RPMI7951 (cell line): ENCODE measurements at places on chromosomes 2 and 18.

DNA sequence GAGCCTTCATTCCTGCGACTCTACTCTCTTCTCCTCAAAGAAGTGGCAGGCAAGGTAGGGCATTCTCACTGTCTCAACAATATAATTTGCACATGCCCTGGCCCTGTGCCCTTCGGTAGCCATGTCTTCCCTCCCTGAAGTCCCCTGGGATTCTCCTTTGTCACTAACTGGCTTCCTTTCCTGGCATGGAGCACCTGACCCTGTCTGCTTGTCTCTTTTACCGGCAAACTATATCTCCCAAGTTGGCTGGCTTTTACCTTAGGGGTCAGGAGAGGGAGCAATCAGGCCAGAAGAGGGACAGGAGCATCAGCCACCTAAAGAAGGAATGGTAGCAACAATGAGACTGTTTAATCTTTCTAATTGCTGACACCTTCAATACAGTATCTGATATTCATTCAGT is 51.9 kb upstream of the RMDN2 start:
- DNase-seq, result no peak

- peak; percentile 34 for DNase-seq
Measured at GRCh38 chr2:47265751-47266231, 110.7 kb upstream of the STPG4 start.

DNA sequence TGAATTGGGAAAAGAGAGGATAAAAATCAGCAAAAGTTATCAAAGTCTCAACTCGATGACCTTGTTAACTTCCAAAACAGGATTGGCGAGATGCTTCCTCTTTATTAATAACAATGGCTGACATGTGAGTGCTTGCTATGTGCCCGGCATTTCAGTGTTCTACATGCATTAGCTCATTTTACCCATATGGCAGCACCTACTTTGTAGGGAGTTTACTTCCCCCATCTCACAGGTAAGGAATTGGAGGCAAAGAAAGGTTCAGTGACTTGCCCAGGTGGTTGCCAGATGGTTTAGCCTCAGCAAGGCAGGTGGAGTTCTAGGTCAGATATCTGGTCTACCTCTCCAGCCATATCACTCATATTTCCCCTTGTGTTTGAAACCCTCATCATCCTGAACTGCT is 12.4 kb downstream of the TFCP2L1 start:
- no peak for DNase-seq

- DNase-seq, result peak; percentile 70
Measured at GRCh38 chr2:54073796-54074195, 41.6 kb upstream of the ACYP2 start.

DNA sequence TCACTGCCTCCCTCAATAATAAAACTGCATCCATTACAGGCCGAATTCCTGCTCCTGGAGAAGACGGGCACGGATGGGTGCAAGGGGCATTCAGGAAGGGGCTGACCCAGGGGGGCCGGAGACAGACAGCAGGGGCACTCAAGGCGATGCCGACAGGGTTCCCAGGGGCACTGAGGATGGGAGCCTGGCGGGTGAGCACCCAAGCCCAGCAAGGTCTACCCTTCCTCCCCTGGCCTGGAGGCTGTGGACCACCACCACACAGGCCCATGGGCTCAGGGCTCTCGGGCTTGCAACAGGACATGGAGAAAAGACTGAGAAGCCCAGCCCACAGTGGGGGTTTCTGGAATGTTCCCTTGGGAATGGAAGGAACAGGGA is 104.7 kb upstream of the ODC1 start:
- no peak for DNase-seq

- DNase-seq, result no peak
Measured at GRCh38 chr2:43798300-43798699, 24.5 kb downstream of the DYNC2LI1 start.

DNA sequence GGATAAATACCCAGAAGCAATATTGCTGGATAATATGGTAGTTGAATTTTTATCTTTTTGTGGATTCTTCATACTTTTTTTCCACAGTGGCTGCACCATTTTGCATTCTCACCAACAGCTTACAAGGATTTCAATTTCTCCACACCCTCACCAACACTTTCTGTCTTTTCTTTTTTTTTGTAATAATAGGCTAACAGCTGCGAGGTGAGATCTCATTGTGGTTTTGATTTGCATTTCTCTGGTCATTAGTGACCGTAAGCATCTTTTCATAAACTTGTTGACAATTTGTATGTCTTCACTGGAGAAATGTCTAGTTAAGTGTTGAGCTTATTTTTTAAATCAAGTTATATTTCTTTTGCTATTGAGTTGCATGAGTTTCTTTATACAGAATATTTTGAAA is 17.6 kb upstream of the SLC9A2 start:
- no peak for DNase-seq

DNA sequence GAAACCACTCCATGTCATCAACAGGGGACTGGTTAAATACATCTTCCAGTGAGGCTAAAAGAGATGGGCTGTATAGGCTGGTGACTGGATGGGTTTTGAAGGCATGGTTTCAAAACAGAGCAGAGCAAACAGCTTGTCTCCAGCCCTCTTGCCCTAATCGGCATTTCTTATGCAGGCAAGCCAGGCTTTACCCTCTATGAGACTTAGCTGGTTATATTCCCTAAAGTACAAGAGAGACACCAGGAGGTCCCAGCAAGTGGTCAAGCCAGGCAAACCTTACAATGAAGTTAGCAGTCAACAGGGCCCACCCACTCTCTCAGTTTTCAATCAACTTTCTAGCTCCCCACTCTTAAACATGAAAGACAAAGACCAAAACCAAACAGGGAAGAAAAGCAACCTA is 19.0 kb downstream of the OSBPL1A start:
- no peak for DNase-seq

- DNase-seq, result no peak
Measured at GRCh38 chr2:177229442-177230242, 17.0 kb downstream of the HNRNPA3 start.

DNA sequence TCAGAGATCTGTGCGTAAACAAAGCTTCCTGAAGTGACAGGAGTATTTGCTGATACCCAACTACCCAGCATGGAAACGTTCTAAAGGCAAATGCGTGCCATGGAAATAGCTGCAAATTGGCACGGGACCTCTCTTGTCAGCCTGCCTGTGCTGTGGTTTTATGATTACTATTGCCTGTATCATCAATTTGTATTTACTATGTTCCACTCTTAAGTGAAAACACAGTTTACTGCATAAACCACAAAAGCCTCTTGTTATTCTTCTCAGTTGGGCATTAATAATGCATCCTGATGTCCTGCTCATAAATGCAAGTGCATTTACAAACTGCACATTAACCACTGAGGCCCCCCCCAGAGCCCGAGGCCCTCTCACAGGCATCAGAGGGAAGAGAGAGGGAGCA is 196.6 kb upstream of the SLC35G4 start:
- no peak for DNase-seq

DNA sequence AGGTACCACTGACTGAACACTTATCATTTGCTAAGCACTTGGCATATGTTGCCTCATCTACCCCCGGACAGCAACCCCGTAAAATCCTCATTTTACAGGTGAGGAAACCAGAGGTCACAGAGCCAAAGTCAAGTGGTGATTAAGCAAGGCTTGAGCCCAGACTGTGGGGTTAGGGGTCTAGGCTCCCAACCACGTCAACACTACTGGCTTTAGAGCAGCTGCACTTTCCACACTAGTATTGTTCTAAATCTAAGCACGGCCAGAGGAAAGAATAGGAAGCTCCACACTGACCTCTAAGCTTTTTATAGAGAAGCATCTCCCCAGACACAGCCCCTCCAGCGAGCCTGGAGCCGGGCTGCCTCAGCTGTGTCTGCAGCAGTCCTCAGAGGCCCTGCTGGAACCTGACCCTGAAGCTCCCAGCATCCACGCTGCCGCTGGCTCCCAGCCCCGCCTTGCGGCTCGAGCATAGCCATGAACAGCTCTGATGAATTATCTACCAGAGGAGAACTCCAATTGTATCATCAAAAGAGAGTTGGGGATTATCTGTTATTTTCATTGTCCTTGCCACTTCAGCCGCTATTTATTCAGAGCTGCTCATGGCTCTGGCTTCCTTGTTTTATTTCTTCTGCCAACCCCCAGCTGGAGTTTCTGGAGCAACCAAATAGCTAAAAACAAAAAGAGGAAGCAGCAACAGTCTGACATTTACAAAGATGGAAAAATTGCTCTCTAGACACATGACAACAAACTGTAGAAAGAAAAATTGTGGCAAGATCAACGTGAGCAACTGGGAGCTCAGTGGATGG is 62.2 kb upstream of the RTN4 start:
- DNase-seq, result peak; percentile 65

DNA sequence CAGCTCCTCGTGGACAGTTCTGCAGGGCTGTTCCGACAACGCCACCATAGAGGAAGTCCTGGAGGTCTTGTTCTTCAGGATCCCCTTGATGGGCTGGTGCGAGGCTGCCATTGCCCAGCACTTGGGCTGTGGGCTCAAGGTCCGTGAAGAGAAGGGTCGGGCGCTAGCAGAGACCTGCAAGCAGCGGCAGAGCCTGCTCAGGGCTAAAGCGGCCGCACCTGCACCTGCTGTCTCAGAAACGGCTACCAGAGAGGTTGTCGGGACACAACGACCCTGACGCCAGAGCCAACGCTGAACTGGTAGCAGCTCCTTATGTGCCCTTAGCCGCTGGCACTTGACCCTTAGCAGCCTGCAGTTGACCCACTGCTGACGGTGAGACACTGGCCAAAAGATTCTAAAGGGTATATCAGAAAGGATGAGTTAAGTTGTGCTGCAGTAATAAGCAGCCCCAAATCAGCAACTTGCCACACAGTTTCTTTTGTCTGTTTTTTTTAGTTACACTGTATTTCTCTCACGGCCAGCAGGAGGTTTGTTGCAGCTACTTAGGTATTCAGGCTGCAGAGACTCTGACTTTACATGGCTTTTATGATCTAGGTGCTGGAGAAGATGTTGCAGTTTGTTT is 55.5 kb upstream of the ST6GAL2 start:
- no peak for DNase-seq

GRCh38 chr18:33372442-33372841 is 68.1 kb downstream of the CCDC178 start:
- no peak for DNase-seq

DNA sequence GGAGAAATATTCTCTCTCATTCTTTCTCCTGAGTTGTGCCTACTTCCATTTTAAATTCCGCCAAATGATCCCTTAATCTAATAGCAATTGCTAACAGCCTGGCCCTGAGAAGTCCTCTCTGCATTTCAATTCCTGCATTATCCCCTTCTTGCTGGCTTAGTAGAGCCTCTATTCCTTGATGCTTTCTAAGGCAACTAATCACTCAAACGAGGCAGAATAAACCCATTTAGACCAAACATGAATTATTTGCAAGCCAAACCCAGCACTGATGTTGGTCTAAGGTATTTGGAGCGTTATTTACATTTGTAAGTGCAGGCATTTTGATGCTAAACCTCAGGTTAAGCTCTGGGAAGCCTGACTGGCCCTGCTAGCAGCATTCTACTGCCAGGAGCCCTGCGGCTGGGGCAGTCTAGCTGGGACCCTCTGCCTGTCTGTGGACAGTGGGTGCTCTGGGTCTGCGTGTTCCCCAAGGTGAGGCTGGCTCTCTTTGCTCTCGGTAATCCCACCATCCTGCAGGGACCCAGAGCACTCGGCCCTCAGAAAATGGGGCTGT is 173.1 kb upstream of the HS6ST1 start:
- DNase-seq, result no peak

DNA sequence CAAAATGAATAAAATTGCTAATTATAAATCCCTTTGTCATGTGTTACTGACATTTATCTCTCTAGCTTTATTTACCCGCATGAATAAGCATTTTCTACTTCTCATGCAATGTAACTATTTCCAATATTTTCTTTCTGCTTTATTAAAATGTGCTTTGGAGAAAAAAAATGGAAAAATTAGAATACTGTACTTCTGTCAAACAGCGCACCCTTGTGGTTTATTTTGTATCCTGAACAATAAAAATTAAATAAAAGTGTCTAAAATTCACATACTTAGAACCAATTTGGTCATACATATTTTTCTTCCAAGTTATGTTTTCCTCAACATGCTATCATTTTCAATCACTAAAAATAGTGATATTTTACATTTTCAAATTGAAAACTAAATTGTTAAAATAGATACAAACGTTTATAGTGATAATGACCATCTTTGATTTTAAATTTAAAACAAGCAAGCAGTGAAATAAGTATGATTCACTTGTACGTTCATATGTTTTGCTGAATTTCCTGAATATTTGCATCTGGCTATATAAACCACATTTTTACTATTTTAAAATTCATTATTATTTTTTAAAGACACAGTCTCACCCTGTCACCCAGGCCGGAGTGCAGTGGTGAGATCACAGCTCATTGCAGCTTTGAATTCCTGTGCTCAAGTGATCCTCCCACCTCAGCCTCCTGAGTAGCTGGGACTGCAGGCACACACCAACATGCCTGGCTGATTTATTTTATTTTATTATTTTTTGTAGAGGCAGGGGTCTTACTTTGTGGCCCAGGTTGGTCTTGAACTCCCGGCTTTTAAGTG is 95.9 kb upstream of the GRB14 start:
- peak; percentile 18 for DNase-seq

DNA sequence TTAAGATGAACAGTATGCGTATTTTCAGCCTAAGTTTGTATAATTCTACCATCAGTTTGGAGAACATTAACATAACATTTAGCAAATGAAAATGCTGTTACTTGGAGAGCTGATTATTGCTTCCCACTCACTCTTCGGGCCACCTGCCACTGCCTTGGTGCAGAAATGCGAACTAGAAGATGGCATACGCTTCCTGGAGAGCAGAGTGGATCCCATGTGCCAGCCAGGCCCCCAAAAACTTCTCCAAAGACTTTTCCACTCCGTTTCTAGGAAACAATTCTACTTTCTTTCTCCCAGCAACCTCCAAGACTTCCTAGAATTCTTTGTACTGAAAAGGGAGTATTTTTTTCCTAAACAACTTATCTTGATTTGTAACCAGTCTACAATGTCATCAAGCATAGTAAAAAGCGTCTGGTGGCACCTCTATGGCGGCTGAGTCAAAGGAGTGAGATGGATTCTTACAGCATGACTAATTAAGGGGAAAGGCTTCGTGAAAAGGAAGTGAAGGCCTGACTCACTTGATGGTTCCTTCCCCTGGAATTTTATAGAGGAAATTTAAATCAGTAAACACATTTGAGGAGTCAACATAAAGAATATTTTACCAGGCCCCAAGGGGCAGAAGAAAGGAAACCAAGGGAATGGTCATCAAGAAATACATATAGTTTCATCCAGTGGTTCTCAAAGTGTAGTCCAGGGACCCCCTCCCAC is 36.6 kb downstream of the FEZ2 start:
- DNase-seq, result peak; percentile 94

GRCh38 chr2:111127351-111127750 is 6.6 kb downstream of the BCL2L11 start:
- DNase-seq, result no peak

- DNase-seq, result peak; percentile 27
Measured at GRCh38 chr2:167212014-167212648, 323.9 kb downstream of the XIRP2 start.

DNA sequence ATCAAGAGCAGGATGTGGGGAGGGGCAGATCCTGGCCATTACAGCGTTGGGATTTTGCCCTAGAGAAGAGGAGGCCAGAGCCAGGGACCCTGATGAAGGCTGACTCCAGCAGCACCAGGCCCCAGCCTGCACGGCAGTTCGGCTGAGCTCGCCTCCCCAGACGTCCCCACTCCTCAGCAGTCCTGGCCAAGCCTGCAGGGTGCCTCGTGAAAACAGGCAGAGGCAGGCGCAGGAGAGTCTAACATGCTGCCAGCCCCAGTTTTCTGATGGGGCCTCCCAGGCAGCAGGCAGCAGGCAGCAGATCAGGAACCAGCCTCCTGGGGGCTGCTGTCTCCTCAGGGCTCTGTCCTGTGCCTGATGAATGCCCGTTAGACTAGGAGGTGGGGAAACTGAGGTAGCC is 19.7 kb upstream of the GLI2 start:
- DNase-seq, result no peak
